Activated T-helper 1 cell treated with anti-CD3 and anti-CD28 coated beads, Interleukin-2, amount 50 U/mL, for 16 hours (primary cell): ENCODE measurements at places on chromosomes 2 and 18.

- no peak for DNase-seq
Observed at GRCh38 chr2:35220461-35220860, 1135.1 kb upstream of the CRIM1 start.

GRCh38 chr2:219968685-219969345, 341.4 kb downstream of the SLC4A3 start:
- DNase-seq: no peak

DNA sequence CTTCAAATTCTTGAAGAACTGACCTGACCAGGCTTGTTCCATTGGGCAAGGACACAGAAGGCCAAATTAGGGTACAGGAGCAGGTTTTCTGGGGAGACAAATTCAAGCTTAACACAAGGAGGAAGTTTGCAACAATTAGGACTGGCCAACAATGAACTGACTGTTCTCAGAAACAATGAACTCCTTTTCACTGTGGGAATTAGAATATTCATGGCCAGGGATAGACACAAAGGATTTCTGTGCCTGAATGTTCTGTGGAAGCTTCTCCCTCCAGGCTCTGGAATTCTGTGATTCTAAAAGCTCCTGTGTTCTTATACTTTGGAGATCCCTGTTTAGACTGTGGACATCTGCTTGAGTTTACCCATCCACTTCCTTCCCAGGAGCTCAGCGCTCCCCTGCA, 15.2 kb downstream of the SMYD1 start:
- DNase-seq: no peak

DNA sequence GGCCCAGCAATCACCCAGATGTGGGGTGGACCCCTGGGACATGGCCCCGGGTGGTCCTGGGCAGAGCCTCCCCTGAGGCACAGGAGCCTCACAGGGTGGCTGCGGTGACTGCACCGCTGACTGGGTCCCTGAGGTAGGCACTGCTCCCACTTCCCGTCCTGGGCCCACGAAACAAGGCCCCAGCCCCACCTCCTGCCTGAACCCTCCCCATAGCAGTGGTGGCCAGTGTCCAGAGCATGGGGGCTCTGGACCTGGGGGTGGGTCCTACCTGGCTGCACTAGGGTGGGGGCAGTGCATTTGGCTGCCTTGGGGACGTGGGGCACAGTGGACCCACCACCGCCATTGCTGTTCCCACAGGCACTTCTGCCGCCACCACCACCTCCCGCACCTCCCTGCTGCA, 39.4 kb downstream of the TDRD15 start:
- DNase-seq: no peak

- no peak for DNase-seq
Observed at GRCh38 chr2:59389240-59389639, 1148.1 kb upstream of the FANCL start.

GRCh38 chr2:153912798-153913396, 41.2 kb downstream of the GALNT13 start:
- DNase-seq: no peak

- no peak for DNase-seq
Observed at GRCh38 chr2:163556511-163556910, 179.3 kb downstream of the FIGN start.

- DNase-seq: no peak
Observed at GRCh38 chr2:104746858-104747257, 107.1 kb upstream of the POU3F3 start.

DNA sequence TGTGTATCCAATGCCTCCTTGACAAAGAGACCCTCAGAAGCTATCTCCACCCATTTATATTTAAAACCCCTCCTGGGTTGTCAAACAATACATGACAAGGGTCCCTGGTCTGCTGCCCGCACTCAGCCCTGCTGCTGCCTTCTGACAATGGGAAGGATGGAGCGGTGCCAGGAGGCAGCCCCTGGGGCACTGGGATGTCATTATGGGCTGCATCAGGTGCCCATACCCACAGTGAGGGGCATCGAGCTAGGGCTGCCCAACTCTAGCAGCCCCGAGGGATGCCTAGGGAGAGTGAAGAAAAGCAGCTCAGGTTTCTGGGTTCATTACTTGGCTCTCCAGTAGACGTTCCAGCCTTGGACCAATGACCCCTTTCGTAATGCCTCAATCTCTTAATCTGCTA, 301.7 kb downstream of the ALK start:
- no peak for DNase-seq

GRCh38 chr2:68917034-68917718, 35.5 kb downstream of the GKN2 start:
- no peak for DNase-seq

DNA sequence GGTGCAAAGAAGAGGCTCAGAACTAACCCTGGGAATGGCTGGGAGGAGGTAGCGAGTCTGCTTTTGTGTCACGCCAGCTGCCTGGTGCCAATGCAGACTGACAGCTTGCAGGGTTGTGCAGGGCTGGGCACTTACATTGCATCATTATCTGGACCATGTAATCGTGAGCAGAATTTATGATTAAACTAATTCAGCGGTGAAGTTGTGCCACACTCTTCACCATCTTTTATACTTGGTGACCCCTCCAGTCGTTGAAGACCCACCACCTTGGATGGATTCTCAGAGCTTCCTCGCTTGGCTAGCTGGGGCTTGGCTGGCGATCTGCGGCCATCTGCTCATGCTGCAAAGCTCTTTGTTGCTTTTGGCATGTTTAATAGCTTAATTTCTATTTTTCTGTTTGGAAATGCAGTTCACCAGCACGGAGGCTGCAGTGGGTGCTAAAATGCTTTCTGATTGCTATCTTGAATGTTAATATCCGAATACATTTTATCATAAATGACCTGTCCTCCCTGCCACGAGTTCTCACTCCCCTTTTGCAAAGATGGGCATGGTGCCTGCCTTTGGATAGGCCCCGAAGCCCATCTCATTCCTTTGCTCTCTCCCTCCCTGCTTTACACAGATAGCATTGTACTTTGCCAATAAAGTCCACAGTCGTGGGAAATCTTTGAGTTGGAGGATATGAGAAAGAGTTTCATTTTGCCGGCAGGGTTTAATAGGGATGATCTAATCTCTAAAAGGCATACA, 188.2 kb downstream of the PRKCE start:
- no peak for DNase-seq

DNA sequence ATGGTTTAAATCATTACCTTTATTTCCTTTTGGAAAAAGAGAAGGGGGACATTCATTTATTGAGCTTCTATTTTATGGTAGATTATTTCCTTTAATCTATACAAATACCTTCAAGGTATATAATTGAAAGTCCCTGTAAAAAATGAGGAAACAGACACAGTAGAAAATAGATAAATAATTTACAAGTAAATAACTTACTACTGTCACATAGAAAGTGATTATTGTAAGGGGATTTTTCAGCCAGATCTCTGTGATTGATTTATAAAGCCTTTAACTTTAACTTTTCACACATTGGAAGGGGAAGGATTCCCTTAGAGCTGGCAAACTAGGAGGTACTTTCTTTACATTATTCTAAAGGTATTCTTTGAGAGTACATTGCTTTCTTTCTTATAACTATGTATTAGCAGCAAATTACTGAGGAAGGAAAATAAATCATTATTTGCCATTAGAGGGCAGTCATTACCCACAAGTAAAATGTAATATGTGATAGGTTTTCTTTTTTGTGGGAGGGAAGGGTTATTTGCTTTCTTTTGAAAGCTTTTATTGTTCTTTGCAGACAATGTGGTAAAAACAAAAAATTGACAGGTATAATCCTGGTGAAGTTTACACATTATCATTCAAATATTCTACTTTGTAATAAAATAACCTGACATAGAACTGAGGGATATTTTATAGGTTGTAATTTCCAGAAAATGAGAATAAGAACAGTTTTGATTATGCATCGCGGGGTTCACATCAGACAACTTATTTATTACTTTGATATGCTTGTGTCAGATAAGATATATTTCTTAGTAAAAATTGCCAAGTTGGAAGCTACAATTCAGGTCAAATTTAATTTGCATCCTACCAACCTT, 24.8 kb upstream of the RPE start:
- no peak for DNase-seq

DNA sequence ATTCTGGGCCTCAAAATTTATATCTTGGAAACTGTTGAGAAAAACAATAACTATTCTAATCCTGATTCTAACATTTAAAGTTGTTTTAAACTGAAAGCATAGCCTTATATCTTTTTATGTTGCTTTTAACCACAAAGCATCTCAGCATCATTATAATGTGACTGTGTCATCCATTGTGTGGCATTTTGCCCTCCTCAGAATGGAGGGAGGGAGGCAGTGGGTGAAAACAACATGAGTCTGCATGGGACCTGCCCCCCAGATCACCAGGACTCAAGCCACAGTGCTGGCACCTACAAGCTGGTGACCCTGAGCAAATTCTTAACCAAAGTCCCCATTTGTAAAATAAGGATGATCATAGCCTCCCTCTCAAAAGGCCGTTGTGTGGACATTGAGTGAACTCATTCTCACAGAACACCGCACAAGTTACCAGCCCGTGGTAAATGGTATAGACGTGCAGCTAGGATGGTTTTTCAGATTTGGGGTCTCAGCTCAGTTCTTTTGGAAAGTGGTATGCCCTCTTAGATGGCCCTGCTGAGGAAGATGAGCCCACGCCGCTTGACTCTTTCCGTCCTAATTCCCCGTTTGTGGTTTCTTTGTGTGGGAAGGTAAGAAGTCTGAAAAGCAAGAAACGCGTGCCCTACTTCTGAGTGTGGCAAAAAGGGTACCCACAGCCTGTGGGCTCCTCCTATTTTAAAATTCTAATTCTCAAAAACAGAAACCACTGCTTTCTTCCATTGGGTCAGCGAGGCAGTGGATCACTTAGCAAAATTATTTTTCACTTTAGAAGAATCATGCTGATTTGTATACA, 305.0 kb upstream of the ID2 start:
- no peak for DNase-seq

DNA sequence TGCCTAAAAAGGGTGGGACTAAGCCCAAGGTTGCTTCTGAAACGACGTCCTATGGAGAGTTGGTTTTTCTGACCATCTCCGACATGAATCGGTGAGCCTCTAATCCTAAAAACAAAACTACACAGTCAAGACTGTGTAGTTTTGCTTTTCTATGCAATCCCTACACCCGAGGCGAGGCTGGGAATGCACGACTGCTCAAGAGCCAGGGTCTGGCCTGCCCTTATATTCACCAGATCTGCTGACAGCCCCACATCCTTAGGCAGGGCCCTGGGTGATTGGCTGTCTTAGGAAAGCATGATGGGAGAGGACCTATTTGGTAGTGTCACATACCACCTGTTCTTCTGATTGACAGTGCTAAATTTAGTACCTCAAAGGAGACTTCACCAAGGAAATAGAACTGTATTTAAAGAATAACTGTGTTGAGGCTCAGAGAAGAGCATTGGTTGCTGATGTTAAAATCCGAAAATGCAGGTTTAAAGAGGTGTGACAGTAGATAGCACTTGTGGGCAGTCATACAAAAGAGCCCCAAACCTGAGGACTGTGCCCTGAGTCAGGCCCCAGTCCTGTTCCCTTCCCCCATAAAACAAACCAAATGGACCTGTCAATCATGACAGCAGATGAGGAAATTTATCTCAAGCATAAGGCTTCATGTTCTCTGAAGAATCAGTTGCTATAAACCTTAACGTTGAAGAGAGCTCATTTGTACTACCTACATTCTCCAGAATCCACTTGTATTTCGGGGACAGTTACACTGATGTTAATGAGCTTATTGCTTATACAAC, at the start of gene TTN:
Gene TTN, minus strand, starts transcription at position 197 of the 782 bp plus-strand sequence. CDS start 2,781 bp downstream, outside the sequence.
- no peak for DNase-seq

- DNase-seq: no peak
Observed at GRCh38 chr2:74441690-74442482, at the start of gene RTKN. Gene RTKN (minus strand): TSS chr2:74441937. CDS start chr2:74441816, 121 bp downstream.

- DNase-seq: no peak
Observed at GRCh38 chr2:114699423-114699944, 257.0 kb downstream of the DPP10 start.

- DNase-seq: no peak
Observed at GRCh38 chr18:905307-905947, 756 bp downstream of the ADCYAP1 start.

GRCh38 chr2:105409717-105410116, 10.9 kb upstream of the FHL2 start:
- no peak for DNase-seq

DNA sequence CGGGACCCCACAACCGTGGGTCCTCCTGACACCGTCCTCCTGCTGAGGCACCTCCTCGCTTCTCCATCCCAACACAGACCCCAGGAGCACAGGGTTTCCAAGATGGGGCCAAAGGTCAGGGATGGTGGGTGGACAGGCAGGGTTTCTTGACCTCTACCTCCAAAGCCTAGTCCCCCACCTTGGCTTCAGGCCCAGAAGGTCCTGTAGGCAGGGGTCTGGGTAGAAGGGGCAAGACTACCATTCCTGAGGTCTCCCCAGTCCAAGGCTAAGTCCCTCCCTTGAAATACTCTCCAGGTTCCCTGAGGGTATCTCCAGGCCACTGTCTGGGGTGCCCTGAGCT, 7.1 kb downstream of the CYP26B1 start:
- no peak for DNase-seq

- DNase-seq: no peak
Observed at GRCh38 chr2:215796140-215796855, 217.1 kb downstream of the MREG start.
